GM23248 (cell line): ENCODE measurements at places on chromosomes 5 and 9.

DNA sequence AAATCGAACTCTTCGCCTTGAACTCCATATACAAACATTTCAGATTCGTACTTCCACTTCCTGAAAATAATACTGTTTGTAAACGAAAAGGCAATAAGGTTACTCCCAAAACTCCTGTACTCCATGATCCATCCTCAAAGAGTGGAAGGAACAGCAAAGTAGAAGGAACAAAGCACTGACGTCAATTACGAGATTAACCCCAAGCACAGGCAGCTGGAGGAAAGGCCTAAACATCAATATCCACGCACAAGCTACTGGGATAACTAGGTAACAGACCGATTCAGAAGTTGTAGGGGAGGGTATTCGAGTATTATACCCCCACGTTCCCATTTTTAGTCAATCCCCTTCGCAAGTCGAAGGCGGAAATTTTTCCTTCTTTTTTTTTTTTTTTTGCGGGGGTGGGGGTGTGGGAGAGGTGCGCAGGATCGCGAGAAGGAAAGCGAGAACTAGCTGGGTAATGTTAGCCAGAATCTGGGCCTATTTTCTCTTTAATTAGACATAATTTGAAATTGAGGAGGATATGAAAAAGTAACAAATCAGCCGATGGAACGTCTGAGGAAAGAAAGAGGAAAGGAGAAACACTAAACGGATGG lies 909 bp downstream of the AFF4 start:
- DNase-seq: peak; percentile 84

GRCh38 chr9:124220946-124221451 lies 36.8 kb upstream of the NEK6 start:
- DNase-seq: peak; percentile 66

DNA sequence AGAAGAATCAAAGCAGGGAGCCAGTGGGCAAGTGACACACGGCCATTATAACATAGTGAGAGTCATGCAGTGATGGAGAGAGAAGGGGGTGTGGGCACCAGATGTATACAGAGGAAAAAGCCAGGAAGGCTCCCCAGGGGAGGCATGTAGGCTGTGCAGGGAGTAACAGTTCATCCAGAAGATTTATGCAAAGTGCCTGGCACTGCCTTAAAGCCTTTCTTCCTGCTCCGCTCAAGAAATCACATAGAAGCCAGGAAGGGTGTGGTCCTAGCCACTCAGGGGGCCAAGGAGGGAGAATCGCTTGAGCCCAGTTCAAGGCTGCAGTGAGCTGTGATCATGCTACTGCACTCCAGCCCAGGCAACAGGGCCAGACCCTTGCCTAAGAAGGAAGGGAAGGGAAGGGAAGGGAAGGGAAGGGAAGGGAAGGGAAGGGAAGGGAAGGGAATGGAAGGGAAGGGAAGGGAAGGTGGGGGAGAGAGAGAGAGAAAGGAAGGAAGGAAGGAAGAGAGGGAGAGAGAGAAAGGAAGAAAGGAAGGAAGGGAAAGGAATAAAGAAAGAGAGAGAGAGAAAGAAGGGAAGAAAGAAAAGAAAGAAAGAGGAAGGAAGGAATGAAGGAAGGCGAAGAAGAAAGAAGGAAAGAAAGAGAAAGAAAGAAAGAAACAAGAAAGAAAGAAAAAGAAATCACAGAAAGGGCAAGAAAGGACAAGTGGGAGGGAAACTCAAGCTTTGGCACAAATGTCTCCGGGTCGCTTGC lies 89.8 kb downstream of the LHX2 start:
- no peak for DNase-seq

- peak; percentile 51 for DNase-seq
Observed at GRCh38 chr9:22228542-22228941, 218.1 kb upstream of the DMRTA1 start.

DNA sequence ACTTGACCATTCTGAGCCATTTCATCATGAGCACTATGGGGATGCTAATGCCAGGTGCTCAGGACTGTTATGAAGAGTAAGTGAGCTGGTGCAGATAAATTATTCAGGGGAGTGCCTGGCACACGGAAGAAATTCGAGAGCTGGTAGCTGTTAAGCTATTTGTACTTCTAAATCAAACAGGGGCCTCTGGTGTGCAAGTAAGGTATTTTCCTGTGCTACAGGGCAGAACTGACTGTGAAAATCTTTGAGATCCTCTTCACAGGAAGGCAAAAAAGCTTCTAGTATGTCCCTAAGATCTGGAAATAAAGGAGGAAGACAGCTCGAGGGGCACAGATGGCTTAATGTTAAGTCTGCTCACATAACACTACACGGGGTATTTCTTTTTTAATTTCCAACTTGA lies 106.3 kb upstream of the SPOCK1 start:
- peak; percentile 48 for DNase-seq

GRCh38 chr9:18014556-18014955 lies 435.7 kb downstream of the SH3GL2 start:
- no peak for DNase-seq

DNA sequence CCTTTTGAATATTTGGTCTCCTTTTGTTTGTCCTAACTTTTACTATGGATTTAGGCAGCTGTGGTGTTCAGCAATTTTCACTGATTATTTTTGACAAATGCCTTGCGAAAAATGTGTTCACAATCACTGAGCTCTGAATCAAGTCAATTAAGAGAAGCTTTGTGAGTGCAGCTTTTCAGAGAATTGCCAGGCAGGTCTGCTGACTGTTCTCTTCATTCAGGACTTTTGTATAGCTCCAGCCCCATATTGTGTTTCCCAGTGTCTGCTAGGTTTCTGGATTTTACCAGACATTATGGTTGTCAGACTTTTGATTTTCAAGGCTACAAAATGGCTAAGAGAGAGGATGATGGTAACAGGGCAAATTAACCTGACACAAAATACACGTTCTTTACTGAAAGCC lies 1055.9 kb downstream of the CDH18 start:
- DNase-seq: no peak
